ENCODE measurements at places on chromosomes 2 and 18. TPM values are rescaled to one million over a fixed set of nuclear protein-coding genes. Genes with fewer than 3 reads are reported as not detected.

RNF103 gene
- 37.8 TPM for total RNA-seq

PHLPP1 gene
- total RNA-seq, result 8.9 TPM

CD8A gene
- total RNA-seq, result 2.2 TPM

PROKR1 gene
- not detected for total RNA-seq

PMAIP1 gene
- 37.5 TPM for total RNA-seq

FAM110C gene
- 0.11 TPM for total RNA-seq

C2orf78 gene
- total RNA-seq, result not detected

SDC1 gene
- 0.10 TPM for total RNA-seq

CDH20 gene
- not detected for total RNA-seq

EIF4E2 gene
- 55.8 TPM for total RNA-seq

GNLY gene
- 108 TPM for total RNA-seq

SLC23A3 gene
- total RNA-seq, result 3.0 TPM

CNGA3 gene
- total RNA-seq, result not detected

PLCD4 gene
- 0.45 TPM for total RNA-seq

ATIC gene
- total RNA-seq, result 85.2 TPM
